Inflammatory macrophage treated with lipopolysaccharide for 1 hour (primary cell): ENCODE measurements at places on chromosomes 3 and 15.

DNA sequence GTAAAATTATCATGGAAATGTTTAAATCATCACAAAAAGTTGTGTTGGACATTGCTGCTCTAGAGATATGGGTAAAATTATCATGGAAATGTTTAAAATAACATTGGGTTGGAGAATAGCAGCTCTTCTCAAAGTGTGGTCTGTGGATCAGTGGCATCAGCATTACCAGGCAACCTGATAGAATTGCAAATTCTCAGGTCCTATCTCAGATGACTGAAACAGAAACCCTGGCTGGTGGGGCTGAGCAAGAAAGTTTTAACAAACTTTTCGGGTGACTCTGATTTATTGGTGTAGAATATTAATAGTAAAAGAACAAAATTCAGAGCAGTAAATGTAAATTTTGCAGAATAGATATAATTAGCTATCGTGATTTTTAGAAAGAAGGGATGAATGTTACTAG is 28.9 kb downstream of the NXPE3 start:
- DNase-seq: no peak

DNA sequence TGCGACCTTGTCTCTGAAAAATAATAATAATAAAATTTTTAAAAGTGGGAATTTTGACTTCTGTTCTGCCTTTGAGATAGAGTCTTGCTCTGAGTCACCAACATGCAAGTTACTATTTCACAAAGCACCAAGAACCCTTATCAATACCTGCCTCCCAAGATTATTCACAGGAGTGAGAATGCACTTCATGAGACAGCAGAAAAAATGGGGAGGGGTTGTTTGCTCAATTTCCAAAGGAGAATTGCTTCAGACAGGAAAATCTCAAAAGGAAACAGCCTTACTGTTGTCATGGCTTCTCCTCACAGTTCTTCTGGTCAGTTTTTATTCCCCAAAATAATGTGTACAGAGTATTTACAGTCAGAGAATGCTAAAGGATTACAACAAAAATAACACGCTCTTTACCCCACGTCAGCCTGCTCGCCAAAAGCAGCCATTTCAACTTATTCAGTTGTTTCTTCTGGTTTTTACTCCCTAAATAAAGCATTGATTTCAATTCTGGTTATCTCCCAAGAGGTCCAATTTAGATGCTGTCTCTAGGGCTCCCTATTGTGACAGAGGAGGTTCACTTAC is 89.0 kb downstream of the PPCDC start:
- peak; percentile 91 for DNase-seq

DNA sequence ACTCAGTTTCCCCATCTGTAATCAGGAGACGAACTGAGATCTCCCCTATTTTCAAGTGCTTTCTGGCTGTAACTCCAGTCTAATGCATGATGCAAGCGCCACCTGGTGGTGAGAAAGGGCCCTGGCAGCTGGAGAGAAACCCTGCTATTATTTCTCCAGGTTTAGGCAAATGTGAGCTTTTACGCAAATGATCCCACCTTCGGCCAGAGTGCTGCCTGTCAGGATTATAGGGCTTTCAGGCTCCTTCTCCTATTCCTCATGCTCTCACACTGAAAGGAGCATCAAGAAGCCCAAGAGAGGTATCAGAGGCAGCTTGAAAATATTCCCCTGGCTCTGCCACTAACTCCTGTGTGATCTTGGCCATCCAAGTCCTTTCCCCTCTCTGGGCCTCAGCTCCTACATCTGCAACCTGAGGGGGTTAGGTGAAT is 93.9 kb upstream of the RASGRF1 start:
- peak; percentile 89 for DNase-seq

DNA sequence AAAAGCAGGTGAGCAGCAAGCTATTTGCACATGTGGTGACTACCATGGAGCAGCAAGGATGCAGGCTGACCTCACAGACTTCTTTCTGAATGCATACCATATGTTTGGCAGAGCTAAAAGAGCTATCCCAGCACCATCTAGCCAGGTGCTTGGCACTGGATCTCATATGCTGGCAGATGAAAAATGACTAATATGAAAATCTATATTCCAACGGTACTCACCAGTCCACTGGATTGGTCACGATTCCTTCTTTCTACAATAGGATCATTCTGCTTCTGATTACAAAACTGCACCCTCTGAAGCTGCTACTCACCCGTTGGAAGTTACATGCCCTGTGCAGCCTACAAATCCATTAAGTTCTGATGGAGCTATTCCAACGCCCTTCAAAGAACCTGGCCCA is 714.3 kb upstream of the CFAP20DC start:
- DNase-seq: no peak

- DNase-seq: no peak
Observed at GRCh38 chr15:56045068-56045748, 51.8 kb upstream of the NEDD4 start.

DNA sequence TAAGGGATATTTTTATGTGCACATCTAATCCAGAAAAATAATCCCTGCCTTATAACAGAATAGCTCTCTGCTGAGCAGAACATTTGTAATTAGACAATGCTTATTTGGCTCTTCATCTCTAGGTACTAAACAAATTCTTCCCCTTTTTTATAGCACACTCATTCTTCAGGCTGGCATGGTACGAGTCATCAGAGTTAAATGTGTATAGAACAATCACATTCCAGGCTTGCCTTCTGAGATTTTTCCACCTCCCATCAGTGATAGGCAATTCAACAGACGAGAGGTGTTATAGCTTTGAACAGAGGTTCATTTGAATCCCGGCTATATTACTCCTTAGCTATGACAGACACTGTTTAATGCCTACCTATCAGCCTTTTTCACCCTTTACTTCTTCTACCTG is 21.4 kb upstream of the SPPL2A start:
- DNase-seq: no peak

GRCh38 chr3:185153171-185153771 is 411 bp upstream of the C3orf70 start:
- DNase-seq: no peak

DNA sequence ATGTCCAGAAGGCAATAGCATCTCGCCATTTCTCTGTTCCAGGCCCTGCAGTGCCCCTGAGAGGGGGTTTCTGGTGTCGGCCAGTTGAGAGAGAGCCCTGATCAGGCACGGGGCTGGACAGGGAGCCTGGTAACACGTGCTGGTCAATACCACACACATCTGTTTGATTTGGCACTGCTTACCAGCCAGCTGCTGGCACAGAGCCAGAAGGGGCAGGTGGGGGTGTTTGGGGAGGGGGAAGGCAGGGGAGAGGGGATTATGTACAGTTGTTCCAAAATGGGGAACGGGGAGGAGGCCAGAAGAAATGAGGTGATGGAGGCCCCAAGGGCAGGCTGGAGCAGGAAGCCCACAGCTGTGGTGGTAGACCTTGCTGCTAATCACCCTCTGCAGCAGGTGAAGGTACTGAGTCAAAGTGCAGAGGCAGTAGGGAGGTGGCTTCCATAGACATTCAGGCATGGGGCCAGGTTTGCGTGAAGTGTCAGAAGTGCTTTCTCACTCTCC is 153.5 kb upstream of the LPP start:
- DNase-seq: no peak

- no peak for DNase-seq
Observed at GRCh38 chr15:93360976-93361375, 272.0 kb upstream of the RGMA start.

DNA sequence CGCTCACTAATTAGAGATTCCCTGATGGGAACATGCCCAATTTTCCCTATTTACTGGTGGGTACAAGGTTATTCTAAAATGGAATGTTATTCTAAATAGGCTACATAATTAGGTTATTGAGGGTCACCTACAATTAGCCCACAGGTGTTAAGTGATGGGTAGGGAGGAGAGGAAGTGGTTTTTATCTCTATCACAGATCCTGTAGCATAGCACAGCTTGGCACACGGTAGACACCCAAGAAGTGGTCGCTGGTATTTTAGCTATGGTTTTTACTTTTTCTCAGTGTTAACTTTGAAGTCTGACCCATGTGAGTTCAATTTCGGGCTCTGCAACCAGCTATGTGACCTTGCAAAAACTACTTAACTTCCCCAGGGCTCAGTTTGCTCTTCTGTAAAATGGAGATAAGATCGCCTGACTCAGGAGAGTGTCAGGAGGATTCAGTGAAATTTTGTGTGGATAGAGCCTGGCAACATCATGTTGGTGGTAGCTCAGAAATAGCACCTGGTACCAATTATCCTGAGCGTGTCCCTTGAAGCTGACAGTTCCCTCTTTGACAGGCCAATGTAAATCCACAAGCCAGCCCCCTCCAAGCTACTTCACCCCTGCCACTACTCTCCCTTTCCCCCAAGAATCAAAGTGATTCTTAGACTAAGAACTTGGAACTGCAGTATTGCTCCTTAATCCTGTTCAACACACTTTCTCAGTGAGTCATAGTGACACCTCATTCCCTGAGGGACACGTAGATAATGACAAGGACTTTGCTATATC is 8.7 kb upstream of the LMCD1 start:
- DNase-seq: no peak

DNA sequence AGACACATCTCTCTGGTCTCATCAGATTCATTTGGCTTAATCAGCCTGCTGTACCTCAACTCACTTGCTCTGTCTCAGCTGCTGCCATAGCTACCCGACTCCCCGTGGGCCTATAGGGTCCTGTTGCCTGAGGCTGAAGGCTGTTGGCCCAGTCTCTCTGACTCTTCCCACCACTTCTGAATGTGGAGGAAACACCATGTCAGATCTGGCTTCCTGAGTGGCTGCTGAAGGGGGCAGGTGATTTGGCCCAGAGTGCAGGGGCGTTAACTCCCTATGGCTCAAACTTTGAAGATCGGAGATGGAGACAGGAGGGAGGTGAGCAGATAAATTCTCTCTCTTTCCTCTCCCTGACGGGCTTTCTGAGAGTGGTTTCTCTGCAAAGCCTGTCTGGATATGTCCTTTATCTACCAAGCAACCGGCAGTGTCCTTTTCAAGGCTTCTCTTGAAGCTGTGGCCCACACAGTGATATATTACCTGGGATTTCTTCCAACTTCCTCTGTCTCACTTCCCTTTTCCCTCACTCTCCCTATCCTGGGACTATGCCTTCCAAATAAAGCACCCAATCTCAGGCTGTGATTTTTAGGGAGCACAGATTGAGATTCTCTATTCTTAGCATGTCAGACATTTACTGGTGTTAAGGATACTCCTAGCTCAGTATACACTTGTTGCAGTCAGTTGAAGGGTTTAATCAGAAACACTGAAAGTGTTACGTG is 334.9 kb upstream of the TBC1D5 start:
- DNase-seq: no peak

- DNase-seq: no peak
Observed at GRCh38 chr3:13561967-13562366, 13.0 kb downstream of the FBLN2 start.

DNA sequence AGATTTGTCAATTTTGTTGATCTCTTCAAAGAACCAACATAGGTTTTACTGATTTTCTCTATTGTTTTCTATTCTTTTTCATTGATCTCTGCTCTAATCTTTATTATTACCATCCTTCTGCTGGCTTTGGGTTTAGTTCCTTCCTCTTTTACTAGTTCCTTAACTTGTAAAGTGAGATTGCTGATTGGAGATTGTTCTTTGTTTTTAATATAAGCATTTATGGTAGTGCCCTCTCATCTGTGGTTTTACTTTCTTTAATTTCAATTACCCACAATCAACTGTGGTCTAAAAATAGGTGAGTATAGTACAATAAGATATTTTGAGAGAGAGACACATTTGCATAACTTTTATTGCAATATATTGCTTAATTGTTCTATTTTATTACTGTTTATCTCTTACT is 13.2 kb upstream of the CLRN1 start:
- DNase-seq: no peak

DNA sequence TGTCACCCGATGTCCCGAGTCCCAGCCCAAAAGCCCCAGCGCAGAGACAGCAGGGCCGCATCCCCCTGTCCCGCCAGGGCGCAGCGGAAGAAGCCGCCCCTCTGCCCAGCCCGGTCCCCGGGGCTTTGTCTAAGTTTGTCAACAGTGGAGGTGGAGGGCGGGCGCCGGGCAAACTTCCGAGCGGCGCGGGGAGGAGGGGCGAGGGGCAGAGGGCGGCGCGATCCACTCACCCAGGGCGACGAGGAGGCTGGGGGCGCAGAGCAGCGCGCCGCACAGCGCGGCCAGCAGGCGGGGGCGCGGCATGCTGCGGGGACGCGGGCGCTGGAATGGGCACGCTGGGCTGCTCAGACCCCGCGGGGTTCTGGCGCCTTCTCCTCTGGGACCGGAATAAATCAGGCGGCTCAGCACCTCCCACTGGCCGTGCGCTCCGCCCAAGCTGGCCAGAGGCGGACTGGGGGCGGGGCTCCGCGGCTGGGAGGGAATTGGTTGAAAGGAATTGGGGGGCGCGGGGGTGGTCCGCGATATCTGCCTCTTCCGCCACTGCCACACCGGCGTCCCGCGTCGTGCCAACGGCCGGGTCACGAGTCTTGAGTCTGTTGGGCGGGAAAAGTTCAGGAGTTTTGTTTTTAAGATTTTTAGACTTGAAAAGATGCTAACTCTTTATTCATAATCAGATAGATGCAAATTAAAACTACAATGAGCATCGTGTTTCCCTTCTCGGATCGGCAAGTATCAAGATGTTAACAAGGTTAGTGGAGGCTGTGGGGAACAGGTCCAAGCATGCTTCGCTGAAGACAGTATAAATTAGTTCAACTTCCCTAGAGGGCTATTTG is at the start of gene MFGE8:
MFGE8 (minus strand) TSS at position 363 of the 833 bp plus-strand sequence; CDS start at position 303, 60 bp downstream.
- DNase-seq: peak; percentile 62

DNA sequence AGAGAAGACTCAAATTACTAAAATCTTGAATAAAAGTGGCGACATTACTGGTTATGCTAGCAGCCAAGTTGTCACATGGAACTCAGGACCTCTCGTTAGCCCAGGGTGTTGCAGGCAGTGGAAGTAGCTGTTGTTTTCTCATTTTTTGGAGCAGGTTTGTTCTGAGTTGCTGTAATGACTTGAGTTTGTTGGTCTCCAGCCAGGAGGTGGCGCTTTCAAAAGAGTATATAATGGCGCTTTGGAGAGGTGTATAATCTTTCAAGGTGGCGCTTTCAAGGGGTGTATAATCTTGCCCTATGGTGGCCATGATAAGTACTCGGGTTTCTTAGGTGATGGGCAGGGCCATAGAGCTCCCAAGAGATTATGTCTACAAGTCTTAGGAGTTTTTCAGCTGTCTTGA is 632.7 kb downstream of the NTRK3 start:
- peak; percentile 6 for DNase-seq

DNA sequence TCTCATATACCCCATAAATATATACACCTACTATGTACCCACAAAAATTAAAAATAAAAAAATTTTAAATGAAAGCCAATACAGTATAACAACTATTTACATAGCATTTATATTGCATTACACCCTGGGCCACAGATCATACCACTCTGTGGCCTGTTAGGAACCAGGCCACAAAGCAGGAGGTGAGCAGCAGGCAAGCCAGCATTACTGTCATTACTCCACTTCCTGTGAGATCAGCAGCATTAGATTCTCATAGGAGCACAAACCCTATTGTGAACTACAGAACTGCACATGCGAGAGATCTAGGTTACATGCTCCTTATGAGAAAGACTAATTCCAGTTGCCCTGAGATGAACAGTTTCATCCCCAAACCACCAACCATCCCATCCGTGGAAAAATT is 17.4 kb downstream of the FILIP1L start:
- no peak for DNase-seq
